ENCODE measurements at places on chromosomes 1 and 21.
A peak's percentile ranks its signal among the peaks of the same experiment; 100 is the strongest.

DNA sequence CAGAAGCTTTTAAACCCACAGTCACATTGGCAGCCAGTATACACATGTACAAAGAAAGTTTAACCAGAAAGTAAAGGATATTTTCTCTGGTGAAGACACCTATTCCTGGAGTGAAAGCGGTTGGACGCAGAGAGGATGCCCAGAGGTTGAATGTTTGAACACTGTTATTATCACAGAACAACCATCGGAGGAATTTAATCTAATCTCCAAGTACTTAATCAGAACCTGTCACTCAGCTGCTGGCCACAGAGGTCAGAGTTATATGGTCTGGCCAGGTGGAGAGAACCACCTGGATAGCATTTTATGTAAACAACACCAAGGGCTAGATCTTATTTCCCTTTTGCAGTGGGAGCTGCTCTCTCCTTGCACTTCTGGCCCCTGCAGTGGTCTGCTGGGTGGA lies 29.4 kb downstream of the SPATA46 start:
- DNase-seq, result no peak

- DNase-seq, result peak; percentile 55
Observed at GRCh38 chr1:42085596-42085995, 67.6 kb upstream of the GUCA2B start.

- DNase-seq, result no peak
Observed at GRCh38 chr1:99740141-99740540, 26.3 kb downstream of the FRRS1 start.

DNA sequence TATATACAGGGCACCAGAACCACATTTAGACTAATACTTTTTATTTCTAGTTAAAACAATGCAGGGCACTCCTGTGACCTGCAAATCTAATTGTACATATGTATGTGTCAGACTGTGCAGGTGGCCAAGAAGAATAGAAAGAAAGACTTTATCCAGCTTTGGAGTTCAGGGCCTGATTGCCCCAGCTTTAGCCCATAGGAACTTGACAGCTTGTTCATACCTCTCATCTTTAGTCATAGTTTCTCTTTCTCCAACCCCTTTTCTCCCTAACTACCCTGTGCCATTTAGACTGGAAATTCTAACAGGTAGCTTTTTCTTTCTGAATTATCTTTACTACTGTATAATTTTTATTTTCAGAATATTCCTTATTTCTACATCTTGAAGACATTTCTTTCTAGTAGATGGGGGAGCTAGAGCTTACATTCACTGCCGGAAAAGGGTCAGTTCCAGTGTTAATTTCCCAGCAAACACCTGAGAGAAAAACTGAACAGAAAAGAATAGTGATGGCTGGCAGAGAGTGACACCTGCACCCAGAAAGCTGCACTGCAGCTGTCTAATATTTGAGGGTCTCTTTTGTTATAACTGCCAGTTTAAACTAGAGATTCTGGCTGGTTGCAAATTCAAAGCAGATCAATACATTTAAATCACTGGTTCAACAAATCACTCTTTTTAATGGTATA lies 8.4 kb downstream of the YBX1 start:
- no peak for DNase-seq

DNA sequence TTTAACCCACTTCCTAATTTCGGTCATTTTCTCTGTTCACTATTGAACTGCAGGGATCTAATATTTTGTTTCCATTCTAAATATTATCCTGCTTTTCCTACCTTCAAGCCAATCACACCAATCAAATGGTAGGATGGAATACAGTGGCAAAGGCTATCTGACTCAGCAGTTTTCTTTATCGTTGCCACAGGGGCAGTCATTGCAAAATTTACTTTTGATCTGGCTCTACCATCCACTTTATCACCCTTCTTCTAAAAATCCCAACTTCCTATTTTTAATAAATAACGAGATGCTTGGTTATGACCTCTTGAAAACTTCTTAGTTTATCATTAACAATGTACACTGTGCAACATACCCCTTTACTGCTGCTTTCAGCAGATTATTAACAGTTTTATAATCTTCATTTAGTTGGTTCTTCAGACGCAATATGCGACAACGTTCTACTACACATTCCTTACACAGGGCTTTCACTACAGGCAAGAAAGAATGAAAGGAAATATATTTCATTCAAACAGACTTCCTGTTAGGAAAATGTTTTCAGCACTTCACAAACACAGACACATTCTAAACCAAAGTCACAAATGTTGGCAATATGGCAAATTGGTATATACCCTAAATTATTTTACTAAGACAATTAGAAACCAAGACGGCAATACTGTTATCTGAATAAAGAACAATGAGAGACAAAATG lies 52.3 kb upstream of the RAP1GAP start:
- no peak for DNase-seq

DNA sequence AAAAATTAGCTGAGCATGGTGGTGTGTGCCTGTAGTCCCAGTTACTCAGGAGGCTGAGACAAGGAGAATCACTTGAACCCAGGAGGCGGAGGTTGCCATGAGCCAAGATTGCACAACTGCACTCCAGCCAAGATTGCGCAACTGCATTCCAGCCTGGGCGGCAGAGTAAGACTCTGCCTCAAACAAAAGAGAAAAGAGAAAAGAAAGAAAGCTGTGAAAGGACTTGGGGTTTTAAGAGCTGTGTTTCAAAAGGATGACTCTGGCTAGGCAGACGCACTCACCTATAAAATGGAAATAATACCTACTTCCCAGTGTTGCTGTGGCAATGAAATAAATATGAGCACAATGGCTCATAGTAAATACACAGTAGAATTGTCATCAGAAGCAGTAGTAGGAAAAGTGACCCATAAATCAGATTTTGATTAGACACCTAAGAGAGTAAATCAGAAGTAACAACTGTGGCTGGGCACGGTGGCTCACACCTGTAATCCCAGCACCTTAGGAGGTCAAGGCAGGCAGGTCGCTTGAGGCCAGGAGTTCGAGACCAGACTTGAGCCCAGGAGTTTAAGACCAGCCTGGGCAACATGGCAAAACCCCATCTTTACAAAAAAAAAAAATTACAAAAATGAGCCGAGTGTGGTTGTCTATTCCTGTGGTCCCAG lies 45.9 kb upstream of the PUM1 start:
- peak; percentile 83 for DNase-seq

DNA sequence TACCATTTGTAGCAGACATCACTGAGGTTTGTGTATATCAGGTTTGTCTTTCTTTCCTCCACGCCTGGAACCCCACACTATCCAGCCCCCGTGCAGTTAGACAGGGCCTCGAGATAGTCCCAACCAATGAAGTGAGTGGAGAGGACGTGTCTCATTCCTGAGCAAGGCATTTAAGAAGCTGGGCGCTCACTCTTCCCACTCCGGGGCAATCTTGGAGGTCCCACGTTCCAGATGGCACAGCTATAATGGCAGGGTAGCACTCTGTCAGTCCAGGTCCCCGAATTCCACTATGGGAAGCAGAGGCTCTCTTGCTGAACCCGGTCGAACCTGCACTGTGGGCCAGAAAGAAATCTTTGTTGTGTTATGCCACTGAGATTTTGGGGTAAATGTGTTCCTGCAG lies 57.3 kb upstream of the CSF3R start:
- no peak for DNase-seq
